ENCODE measurements at places on chromosomes 2 and 18. TPM values are rescaled to one million over a fixed set of nuclear protein-coding genes. Genes with fewer than 3 reads are reported as not detected.

GRCh38 chr2:240069829-240070228 lies 16.5 kb upstream of the OR6B3 start:
- no peaks in the 10 kb centered on the region for H3K27me3 ChIP-seq
- no peak overlapping the region for H3K4me3 ChIP-seq
- H3K36me3 ChIP-seq: no peaks in the 10 kb centered on the region
- no peak for DNase-seq
- H3K4me1 ChIP-seq: no peaks in the 10 kb centered on the region

DNA sequence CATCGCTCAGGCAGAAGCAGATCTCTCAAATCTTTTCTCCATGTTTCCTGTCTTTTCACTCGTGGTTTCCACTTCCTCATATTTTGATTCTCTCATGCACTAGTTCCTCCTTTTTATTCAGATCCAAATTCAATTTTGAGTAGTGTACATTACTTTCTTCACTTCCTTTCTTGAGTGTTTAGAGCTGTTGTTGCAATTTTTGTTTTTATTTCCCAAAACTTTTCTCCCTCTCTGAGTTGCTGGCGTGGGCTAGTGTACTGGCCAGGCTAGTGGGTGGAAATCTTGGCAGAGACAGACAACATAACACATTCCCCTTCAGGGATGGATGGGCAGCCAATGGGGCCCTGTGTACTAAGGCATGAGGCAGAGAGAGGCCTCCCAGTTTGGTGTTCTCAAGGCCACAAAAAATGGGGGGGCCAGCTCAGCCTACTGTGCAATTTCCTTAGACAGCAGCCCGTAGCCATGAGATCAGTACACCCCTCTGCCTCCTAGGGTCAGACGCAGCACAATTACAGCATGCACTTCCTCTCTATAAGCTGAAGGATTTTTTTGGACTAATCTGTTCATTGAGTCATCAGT lies 145.1 kb upstream of the PID1 start:
- peak; percentile 57 for DNase-seq
- H3K27me3 ChIP-seq: no peaks in the 10 kb centered on the region
- peak overlapping the region; percentile 34 for H3K27ac ChIP-seq
- H3K4me1 ChIP-seq: peaks cover 5% of the 10 kb centered on the region
- no peaks in the 10 kb centered on the region for H3K36me3 ChIP-seq

Gene GALNT5
- 32.4 TPM for total RNA-seq

- no peaks in the 10 kb centered on the region for H3K27me3 ChIP-seq
- H3K27ac ChIP-seq: no peak overlapping the region
- H3K4me3 ChIP-seq: no peak overlapping the region
- H3K36me3 ChIP-seq: peaks cover 2% of the 10 kb centered on the region
These were observed 11.3 kb downstream of the GFPT1 start for GRCh38 chr2:69375494-69376353.

Gene AQP12B
- total RNA-seq: not detected

DNA sequence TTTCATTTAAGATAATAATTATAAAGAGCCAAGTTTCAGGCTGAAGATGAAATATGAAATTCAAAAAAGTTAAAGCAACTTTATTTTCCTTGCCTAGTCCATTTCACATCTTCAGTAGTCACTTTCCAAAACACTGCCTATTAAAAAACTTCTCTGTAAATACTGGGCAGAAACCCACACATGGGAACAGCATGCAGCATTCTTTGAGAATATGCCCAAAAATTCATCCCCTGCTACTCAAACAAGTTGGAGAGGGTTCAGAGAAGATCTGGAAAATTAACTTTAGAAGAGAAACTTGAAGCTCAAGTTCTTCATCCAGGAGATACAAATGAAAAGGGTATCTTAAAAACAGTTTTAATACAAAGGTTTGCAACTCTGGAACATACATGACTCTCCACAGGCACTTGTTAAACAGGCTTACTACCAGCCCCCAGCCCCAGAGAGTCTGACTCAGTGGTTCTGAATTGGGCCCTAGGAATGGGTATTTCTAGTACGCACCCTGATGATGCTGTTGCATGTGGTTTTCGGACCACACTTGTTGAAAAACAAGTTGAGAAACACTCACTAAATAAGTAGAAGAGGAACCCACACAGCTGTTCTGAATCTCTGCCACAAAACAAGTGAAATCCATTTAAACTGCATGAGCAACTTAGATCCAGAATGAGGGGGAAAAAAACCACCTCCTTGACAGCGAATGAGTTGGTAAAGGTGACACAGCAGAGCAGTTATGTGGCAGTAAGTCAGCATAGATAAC lies 329.1 kb downstream of the SATB2 start:
- DNase-seq: no peak
- H3K27me3 ChIP-seq: no peaks in the 10 kb centered on the region
- H3K4me3 ChIP-seq: no peak overlapping the region
- no peak overlapping the region for H3K27ac ChIP-seq
- H3K36me3 ChIP-seq: no peaks in the 10 kb centered on the region

DNA sequence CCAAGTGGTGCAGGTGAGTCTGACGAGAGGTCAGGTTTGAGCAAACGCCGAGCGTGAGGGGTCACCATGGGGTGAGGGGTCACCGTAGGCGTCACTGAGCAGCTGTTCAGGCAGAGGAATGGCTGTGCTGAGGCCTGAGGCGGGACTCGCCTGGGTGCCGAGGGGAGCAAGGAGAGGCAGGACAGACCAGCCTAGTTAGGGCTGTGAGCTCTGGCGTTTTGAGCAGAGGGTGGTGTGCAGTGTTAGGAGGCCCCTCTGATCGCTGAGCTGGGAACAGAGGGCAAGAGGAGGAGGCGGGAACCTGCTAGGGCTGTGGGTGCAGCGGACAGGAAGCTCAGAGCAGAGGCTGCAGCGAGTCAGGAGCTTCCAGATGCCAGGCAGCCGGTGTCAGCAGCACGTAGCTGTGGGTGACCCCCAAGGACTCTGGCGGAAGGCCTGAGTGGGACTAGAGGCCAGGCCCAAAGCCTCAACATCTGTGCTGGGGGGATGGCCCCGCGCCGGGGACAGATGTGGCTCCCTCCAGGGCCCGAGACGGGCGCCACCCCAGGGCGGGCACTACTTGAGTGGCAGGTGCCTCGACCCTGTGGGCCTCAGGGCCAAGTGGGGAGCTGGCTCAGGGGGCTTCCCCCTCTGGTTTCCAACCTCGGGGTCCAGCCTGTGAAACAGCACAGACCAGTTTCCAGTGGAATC lies 55.7 kb downstream of the KCNG2 start:
- H3K4me1 ChIP-seq: peaks cover 2% of the 10 kb centered on the region
- no peaks in the 10 kb centered on the region for H3K27me3 ChIP-seq
- H3K4me3 ChIP-seq: no peak overlapping the region
- H3K36me3 ChIP-seq: no peaks in the 10 kb centered on the region
- H3K27ac ChIP-seq: no peak overlapping the region
- DNase-seq: no peak

GRCh38 chr2:53208815-53209214 lies 558.8 kb upstream of the CHAC2 start:
- no peaks in the 10 kb centered on the region for H3K27me3 ChIP-seq
- H3K4me1 ChIP-seq: no peaks in the 10 kb centered on the region
- H3K27ac ChIP-seq: no peak overlapping the region
- DNase-seq: no peak
- no peaks in the 10 kb centered on the region for H3K36me3 ChIP-seq
- H3K4me3 ChIP-seq: no peak overlapping the region

Gene KYNU
- 1.5 TPM for total RNA-seq

Gene ST8SIA5
- under 0.01 TPM for total RNA-seq

DNA sequence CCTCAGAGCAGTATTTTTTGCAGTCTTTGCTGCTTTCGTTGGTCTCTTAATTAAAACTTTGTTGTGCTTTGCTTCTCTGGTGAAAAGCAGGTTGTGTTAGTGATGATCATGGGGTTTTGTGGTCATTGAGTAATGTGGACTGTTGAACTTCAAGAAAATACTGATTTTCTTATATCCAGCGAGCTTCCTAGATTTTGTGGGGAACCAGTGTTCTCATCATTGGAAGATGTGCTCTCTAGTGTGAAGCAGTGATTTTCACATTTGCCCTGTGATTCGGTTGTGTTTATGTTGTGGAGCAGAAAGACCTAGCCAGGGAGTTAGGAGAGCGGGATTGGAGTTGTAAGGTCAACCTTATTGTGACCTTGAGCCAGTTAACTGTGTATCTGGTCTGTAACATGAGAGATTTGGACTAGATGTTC lies 12.4 kb downstream of the ASAP2 start:
- peaks cover 6% of the 10 kb centered on the region for H3K4me1 ChIP-seq
- no peaks in the 10 kb centered on the region for H3K27me3 ChIP-seq
- no peak overlapping the region for H3K4me3 ChIP-seq
- H3K36me3 ChIP-seq: no peaks in the 10 kb centered on the region
- DNase-seq: peak; percentile 40

GRCh38 chr2:54469484-54470053 lies 13.4 kb downstream of the SPTBN1 start:
- H3K27me3 ChIP-seq: no peaks in the 10 kb centered on the region
- peaks cover 22% of the 10 kb centered on the region for H3K4me1 ChIP-seq
- peak overlapping the region; percentile 52 for H3K27ac ChIP-seq
- H3K4me3 ChIP-seq: no peak overlapping the region
- no peaks in the 10 kb centered on the region for H3K36me3 ChIP-seq
- DNase-seq: no peak

Gene LINC00305
- total RNA-seq: not detected

- H3K4me3 ChIP-seq: no peak overlapping the region
- H3K27ac ChIP-seq: no peak overlapping the region
- H3K36me3 ChIP-seq: no peaks in the 10 kb centered on the region
- H3K27me3 ChIP-seq: no peaks in the 10 kb centered on the region
These were observed 26.8 kb downstream of the SLC30A6 start for GRCh38 chr2:32192418-32192817.

DNA sequence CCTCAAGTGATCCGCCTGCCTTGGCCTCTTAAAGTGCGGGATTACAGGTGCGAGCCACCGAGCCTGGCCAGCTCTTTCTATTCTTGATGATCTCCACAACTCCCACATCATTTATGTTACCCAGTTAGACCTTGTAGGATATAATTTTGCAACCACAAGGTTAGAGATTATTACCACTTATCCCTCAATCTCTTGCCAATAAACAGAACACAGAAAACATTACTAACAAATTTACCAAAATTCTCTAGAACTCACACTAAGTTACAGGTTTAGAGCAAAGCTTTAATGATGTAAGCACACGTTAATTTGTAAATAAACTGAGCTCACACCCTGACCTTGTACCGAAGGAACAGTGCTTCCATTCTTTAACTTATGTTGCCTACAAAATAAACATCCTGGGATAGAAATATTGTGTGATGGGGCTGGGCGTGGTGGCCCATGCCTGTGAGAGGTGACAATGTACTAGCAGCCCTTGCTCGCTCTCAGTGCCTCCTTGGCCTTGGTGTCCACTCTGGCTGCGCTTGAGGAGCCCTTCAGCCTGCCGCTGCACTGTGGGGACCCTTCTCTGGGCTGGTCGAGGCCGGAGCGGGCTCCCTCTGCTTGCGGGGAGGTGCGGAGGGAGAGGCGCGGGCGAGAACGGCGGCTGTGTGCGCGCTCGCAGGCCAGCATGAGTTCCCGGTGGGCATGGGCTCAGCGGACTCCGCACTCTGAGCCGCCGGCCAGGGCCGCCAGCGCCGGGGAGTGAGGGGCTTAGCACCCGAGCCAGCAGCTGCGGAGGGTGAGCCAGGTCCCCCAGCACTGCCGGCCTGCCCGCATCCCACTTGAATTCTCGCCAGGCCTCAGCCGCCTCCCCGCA lies 42.1 kb upstream of the ITSN2 start:
- peaks cover 3% of the 10 kb centered on the region for H3K27me3 ChIP-seq
- H3K4me3 ChIP-seq: peak overlapping the region; percentile 15
- H3K36me3 ChIP-seq: no peaks in the 10 kb centered on the region
- H3K4me1 ChIP-seq: no peaks in the 10 kb centered on the region
- H3K27ac ChIP-seq: no peak overlapping the region

DNA sequence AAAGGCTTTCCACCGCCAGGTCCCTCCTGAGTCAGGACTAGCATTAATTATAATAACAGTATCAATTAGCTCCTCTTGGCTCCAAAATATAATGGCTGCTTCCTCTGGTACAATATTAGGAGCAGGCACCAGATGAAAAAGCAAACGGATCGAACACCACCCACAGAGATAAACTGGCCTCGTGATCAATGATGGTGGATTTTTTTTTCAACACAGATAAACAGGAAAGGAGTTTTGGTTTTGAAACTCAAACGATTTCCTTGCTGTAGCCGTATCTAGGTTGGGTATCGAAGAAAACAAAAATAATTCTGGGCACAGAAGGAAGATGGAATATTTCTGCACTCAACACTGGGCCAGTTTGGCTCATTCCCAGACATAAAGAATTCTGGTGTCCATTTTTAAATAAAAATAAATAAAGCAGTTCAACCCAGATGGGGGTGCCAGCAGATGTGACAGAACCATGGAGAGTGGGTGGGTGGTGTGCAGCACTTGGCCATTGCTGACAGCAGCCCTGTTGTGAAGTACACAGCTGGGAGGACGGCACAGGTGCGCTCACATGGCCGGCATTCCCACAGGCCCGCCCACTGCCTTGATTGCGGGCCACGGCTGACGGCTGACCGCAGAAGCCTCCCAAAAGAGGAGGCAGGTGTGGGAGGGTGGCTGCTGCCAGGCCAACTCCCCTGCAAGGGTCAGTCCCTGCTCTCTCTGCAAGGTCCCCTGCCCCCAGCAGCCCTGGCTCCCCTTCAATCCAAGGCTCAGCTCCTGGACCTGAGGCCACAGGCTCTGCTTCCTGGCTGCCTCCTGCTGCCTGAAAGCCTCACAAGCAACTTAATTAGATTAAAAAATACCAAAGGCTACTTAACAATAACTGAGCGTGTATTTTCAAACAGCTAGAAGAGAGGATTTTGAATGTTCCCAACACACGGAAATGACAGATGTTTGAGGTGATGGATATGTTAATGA lies 351.9 kb upstream of the ID2 start:
- no peak overlapping the region for H3K4me3 ChIP-seq
- no peak overlapping the region for H3K27ac ChIP-seq
- H3K27me3 ChIP-seq: no peaks in the 10 kb centered on the region
- H3K36me3 ChIP-seq: no peaks in the 10 kb centered on the region

DNA sequence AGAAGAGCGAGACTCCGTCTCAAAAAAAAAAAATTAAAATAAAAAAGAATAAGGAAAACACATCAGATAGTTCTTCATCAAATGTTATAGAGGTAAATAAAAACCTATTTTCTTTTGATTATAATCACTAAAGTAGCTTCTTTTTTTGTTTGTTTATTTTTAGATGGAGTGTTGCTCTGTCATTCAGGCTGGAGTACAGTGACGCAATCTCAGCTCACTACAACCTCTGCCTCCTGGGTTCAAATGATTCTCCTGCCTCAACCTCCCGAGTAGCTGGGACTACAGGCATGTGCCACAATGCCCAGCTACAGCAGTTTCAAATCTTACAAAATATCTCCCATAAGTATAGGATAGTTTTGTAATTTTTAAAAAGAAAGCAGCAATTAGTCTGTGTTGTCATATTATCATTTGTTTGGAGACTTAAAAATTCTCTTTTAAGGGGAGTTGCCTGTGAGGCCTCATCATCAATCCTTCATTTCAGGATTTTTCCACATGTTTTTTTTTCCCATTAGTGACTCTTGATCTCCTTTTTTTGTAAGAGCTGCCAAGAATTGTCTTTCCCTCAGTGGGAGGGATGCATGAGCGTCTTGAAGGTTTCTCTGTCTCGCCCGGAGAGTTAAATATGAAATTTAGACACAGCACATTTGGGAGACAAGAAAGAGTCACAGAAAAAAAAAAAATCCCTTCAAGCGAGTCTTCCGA lies 275.9 kb downstream of the CDCA7 start:
- H3K36me3 ChIP-seq: no peaks in the 10 kb centered on the region
- no peaks in the 10 kb centered on the region for H3K27me3 ChIP-seq
- peak overlapping the region; percentile 24 for H3K4me3 ChIP-seq

- H3K27me3 ChIP-seq: no peaks in the 10 kb centered on the region
- no peak overlapping the region for H3K27ac ChIP-seq
- no peak overlapping the region for H3K4me3 ChIP-seq
- H3K4me1 ChIP-seq: peaks cover 2% of the 10 kb centered on the region
These were observed 998.0 kb upstream of the CDH2 start for GRCh38 chr18:29174891-29175290.
